ENCODE measurements at places on chromosomes 5 and 9.

DNA sequence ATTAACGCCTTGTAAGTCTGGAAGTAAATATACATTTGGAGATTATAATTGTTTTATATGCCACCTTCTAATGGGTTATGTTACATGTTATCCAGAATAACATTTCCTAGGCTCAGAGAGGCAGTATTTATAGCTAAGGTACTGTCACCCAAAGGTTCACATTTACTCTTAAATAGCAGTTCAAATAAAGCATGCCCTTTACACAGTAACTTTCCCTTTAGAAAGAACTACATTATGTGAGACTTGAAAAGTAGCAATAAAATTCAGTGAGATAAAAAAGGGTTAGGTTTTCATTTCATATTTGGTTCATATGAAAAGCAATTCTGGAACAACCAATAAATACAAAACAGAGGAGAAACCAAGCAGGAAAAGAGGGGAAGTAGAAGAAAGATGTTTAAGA, 35.1 kb downstream of the SKIC3 start:
- no peak for DNase-seq

DNA sequence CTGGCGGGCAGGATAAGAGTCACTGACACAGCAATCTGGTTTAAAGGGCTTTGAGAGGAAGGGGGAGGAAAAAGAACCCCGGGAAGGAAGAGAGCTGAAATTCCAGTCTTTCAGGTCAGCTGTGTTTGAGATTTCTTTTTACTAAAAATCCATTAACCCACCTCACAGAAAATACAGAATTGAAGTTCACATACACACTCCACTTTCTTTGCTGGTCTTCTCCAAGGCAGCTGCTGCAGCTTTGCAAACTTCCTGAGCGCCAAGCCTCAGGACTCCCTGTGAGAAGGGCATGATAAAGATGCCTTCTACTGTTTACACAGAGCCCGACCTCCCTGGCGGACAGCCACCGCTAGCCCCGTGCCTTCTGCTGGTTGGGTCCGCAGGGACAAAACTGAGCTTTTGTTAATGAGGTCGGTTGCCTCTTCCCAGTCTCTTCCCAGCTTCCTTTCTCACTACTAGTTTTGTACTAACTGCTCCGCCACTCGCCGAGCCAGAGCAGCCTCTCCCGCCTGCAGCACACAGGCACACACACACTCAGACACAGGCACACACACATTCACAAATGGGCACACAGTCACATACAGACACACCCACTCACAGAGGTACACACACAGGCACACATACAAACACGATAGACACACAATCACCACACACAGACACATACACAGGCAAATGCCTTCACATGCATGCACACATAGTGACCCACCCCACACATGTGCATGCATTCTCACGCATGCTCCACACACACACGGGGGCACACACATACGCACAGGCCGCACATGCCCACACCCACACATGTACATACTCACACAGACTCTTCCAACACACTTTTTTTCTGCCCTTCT, at the start of gene FREM1:
Gene FREM1, minus strand, starts transcription at position 468 of the 845 bp plus-strand sequence. CDS start 41,451 bp downstream, outside the sequence.
- DNase-seq, result no peak

GRCh38 chr9:35267710-35268109, 105.9 kb downstream of the UNC13B start:
- no peak for DNase-seq

DNA sequence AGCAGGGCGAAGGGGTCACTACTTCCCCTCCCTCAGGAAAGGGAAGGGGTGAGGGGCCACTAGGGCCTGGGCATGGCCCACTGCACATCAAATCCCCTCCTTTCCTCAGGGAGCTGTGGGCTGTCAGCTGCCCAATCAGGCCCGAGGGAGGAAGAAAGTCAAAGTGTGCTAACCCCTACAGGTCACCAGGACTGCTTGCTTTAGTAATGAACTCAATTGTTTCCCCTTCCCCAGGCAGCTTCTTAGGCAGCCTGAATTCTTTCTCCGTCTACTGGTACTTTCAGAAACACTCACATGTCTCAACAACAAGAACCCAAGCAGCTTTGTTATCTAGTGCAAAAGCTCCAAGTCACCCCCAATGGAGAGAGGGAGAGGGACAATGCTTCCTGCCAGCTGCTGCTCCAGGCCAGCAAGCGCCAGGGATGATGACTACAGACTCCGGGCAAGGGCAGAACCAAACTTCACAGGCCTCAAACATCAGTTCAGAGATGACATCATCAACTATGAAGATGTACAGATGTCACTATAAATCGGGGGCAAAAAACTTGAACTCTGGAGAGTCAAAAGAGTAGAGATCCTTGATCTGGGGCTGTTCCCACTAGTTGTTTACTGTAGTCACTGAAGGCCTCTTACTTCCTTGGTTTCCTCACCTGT, 100.7 kb downstream of the SLIT3 start:
- DNase-seq, result no peak

DNA sequence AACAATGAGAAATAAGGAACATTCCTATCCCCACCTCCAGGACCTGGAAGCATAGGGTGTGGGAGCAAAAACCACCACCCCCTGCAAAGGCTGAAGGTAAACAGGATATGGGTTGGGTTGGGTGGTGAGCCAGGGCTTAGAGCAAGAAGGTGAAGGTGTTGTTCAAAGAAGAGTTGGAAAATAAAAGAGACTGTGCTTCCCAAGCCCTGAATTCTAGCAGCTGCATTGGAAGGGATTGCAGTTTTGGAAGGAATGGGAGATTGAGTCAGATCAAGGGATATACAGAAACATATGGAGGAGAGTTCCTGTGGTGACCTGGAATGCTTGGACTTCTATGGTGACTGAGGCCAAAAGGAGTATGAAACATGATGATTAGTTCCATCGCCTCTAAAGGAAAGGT, 24.7 kb upstream of the MTAP start:
- no peak for DNase-seq

Data from SHP77 treated with DMSO at 0.1 percent for 48 hours (cell line).